ENCODE measurements at places on chromosomes 12 and 14.

GRCh38 chr14:32601906-32602305 is 272.8 kb downstream of the AKAP6 start:
- DNase-seq: no peak

GRCh38 chr12:49034286-49034622 is 15.7 kb upstream of the PRKAG1 start:
- DNase-seq: no peak

GRCh38 chr12:126171937-126172559 is 1106.8 kb downstream of the AACS start:
- no peak for DNase-seq

GRCh38 chr12:108752387-108752786 is 21.1 kb upstream of the CORO1C start:
- DNase-seq: no peak

DNA sequence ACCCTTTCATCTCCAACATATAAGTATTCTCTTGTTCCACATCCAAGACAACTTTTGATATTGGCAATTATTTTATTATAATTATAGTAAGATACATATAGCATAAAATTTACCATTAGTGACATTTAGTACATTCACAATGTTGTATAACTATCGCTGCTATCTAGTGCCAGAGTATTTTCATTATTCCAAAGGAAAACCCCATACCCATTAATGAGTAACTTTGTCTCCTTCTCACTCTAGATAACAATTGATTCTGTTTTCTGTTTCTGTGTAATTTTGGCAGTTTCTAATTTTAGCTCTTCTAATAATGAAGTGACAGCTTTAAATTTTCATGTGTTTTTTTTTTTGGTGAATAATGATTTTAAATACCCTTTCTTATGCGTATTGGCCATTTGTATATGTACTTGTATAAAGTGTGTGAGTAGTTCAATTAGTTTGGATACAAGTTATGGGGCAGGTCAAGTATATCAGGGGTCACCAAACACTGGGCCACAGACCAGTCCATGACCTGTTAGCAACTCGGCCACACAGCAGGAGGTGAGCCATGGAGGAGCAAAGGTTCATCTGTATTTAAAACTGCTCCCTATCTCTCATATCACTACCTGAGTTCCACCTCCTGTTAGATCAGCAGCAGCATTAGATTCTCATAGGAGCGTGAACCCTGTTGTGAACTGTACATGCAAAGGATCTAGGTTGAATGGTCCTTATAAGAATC is 97.2 kb upstream of the SYT1 start:
- DNase-seq: no peak

DNA sequence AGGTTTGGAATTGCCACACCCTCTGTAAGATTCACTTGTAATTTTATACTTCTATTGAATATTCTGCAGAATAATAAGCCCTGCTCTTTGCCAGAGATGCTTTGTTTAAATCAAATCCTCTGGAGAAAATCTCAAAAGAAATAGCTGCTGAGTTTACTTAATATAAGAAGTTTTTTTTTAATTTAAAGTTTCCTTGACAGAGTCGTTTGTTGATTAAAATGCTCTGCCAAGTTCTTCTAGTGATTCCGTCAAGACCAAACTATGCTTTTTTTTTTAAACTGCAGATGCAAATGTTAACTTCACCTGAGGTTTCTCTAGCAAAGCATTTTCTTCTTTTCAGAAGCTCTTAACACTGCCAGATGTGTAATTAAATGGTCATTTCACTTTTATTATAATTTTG is 13.4 kb upstream of the NAV3 start:
- DNase-seq: no peak

DNA sequence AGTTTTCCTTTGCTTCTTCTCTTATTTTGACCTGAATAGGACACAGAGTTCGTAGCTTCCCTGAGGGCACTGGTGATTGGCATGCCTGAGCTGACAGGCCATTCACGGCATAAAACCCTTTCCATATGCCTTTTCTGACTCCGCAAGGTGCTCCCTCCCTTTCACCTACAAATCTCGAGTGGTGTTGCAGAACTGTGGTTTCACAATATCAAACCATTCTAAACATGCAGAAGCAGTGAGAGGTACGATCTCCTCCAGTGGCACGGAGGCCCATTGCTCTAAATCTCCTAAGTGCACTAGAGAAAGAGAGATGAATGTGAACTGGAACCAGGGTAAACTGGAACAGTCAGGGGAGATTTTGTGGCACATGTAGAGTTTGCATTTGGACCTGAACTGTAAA is 23.9 kb downstream of the CLSTN3 start:
- no peak for DNase-seq

DNA sequence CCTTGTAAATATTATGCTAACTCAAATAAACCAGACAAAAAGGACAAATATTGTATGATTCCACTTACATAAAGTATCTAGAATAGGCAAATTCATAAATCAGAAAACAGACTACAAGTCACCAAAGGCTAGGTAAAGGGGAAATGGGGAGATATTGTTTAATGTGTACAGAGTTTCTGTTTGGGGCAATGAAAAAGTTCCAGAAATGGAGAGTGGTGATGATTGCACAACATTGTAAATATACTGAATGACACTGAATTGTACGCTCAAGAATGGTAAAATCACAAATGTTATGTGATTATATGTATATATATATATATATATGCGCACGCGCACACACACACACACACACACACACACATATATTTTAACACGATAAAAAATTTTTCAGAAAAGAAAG is 182.5 kb downstream of the SLC2A13 start:
- no peak for DNase-seq

DNA sequence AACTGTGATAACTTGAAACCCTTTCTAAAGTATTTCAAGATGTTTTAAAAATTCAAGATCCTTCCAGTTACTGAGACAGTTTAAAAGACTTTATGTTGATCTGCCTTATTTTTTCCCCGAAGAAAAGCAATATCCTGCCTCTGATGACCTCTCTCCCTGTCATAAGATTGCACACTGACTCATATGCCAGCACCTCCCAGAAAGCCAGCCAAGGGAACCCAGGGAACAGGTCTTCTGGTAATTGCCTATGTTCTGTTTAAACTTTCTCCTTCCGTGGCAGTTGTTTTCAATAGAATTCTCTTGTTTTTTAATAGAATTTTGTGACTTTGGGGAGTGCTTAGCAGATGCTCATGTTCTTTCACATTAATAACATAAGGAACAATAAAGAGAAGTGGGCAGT is 300.2 kb upstream of the PRKD1 start:
- no peak for DNase-seq

DNA sequence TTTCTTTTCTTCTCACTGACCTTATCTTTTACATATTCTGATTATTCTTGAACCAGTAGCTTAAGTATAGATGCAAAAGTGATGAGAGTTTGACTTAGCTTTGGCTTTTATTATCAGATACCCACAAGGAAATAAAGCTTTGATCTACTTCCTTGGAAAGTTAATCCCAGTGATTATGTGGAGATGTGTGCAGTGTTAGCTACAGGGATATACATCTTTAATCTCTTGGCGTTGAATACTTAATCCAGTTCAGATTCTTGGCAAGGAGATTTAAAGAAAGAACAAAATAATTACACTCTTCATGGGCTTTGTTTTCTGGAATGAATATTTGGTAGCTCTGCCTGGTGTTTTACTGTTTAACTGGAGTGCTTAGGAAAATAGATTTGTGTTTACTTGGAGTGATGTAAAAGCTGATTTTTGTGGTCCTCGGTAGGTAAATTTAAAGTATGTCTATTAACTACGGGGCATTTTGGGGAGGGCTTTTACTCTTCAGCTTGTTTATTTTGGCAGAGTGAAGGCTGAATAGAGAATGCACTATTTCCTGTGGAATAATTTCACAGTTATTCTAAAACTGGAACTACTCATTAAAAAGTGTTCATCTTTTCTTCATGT is 150.1 kb upstream of the LRIG3 start:
- DNase-seq: no peak
